ENCODE measurements at places on chromosomes 4 and X.

- DNase-seq: no peak
Measured at GRCh38 chrX:101999644-102000539, 68.1 kb upstream of the ZMAT1 start.

DNA sequence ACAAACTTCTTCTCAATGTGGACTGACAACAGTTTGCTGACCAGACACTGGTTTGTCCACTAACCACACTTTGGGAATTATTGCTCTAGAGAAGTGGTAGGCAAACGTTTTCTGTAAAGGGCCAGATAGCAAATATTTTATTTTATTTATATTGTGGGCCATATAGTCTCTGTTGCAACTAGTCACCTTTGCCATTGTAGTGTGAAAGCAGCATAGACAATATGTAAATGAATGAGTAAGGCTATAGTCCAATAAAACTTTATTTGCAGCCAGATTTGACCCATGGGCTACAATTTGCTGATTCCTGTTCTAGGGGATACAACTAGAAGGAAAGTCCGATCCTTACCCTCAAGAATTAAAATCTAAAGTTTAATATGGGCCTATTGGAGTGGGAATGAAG lies 14.5 kb downstream of the TSPAN7 start:
- DNase-seq: no peak

GRCh38 chr4:186829097-186829496 lies 105.4 kb upstream of the FAT1 start:
- no peak for DNase-seq

- DNase-seq: no peak
Measured at GRCh38 chr4:130468340-130468739, 1372.4 kb downstream of the C4orf33 start.

GRCh38 chrX:119760026-119760877 lies 1.9 kb downstream of the SOWAHD start:
- no peak for DNase-seq

- no peak for DNase-seq
Measured at GRCh38 chr4:107740381-107740780, 20.3 kb upstream of the PAPSS1 start.

DNA sequence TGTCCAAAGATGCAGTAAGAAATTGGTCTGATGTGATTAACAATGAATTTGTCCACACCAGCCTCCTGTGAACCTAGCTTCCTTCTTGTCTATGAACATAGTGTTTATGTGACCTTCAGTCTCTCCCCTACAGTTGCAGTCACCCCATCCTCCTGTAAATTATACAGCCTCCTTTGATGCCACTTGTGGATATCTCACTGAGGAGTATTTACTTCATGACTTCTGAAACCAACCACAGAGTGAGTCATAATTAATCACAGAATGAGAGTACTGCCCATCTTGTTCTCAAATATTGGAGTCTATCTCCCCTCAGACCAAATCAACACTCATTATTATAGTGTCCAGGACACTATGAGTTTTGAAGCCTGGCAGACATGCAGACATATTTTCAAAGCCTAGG lies 27.3 kb upstream of the XAGE2 start:
- no peak for DNase-seq

DNA sequence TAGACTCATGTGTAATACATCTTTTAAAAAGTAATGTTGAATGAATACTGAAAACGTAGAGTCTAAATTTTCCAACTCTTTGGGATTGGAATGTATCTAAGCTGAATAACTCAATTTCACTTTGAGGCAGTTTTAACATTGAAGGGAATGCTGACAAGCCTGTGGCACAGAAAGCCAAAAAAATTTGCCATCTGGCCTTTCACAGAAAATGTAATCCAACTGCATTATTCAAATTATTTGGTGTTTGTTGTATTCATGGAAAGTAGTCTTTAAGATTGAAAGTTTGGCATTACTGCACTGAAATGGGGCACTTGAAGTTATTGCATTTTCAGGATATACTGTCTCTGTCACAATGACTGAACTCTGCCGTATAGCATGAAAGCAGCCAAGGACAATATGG lies 186.9 kb downstream of the FRMPD4 start:
- no peak for DNase-seq

GRCh38 chr4:88788424-88788823 lies 90.8 kb upstream of the NAP1L5 start:
- no peak for DNase-seq

DNA sequence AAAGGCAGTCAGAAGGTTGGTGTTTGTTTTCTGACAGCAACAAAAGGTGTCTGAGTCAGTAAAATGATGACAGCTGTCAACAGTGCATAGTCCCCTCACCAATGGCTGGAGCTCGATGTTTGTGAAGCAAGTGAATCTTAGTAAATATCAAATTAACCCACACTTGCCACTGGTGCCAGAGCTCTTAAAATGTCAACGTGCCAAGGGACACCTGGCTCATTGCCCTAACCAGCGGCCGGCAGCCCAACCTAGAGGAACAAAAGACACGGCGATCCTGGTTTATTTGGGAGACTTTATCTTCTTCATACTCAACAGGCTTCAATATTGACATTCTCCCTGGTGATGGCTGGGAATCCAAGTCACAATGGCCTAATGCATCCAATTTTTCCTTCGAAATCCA lies 143.4 kb downstream of the CPEB2 start:
- DNase-seq: no peak

- no peak for DNase-seq
Measured at GRCh38 chr4:139553751-139554641, 2.0 kb downstream of the SETD7 start.

GRCh38 chr4:111873801-111874200 lies 271.5 kb upstream of the FAM241A start:
- no peak for DNase-seq

DNA sequence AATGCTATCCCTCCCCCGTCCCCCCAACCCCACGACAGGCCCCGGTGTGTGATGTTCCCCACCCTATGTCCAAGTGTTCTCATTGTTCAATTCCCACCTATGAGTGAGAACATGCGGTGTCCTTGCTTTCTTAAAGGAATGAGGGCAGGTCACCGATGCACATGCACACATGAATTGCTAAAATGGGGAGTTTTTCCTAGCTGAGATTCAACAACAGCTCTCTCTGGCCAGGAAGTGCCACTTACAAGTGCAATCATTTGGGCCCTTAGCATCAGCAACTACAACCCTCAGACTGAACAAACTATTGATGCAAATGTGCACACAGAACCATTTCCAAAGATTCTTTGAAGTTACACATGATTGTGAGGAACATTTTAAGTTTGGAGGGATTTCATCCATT lies 95.7 kb upstream of the IQCM start:
- no peak for DNase-seq

DNA sequence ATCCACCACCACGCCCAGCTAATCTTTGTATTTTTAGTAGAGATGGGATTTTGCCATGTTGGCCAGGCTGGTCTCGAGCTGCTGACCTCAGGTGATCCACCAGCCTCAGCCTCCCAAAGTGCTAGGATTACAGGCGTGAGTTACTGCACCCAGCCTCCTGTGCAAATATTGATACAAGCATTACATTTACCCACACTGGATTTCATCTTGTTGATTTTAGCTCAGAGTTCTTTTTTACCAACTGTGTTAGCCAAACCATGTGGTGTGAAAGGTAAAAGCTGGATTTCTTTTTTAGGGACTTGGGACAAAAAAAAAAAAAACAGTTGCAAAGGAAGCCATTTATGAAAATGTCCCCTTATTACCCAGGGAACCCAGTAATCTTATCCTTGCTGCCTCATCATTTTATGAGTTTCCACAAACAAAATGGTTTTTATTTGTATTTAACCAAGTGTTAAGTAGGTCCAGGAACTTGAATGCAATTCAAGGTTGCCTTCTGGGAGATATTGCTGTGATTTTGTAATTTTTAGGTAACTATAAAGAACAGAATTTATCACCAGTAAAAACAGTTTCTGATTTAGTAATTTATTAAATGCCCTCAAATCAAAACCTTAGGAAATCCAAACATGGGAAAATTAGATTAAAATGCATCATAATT lies 202.5 kb downstream of the PALLD start:
- DNase-seq: no peak

DNA sequence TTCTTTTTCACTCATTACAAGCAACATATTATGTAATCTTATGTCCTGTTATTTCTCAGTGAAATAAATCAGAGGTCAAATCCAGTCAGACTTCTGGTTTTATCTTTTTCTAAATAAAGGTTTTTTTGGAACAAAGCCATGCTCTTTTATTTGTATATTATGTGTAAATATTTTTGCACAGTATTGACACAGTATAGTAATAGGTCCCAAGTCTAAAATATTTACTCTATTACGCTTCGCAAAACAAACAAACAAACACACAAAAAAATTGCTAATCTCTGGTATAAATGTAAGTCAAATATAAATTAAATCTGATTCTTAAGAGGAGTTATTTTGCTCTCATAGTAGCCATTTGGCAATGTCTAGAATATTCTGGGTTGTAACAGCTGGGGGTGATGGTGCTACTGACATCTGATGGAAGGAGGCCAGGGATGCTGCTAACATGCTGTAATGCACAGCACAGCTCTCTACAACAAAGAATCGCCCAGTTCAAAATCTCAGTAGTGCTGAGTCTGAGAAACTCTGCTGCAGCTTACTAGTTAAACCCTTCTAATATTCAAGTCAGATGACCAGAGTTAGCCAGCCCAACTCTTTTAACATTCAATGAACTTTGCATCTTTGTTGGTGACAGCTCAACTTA lies 602.1 kb downstream of the RAB28 start:
- no peak for DNase-seq

GRCh38 chr4:24772061-24772705 lies 23.2 kb upstream of the SOD3 start:
- DNase-seq: no peak

- no peak for DNase-seq
Measured at GRCh38 chr4:127580300-127580699, 52.5 kb upstream of the INTU start.

DNA sequence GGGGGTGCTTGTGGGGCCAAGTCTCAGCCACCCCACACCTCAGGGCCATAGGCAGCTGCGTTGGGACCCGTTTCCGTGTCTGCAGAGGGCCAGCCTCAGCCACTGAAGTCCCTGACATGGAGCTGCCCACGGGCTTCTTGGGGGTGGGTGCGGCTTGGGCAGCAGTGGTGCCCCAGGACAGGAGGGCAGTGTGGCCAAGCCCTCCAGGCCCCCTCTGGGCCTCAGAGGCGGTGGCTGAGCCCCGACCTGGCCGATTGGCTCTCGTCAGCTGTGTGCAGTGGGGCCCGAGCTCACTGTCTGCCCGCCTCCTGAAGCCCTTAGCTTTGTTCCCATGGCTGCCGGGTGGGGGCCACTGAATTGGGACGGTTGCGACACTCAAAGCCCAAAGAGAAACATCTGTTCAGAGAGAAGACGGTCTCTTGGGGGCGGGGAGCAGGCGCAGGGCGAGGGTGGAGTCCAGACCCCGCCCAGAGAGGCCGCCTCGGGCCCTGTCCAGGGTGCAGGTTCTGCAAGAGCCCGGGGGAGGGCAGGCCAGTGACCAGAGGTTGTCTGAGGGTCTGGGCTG lies 9.1 kb downstream of the FGFR3 start:
- no peak for DNase-seq

DNA sequence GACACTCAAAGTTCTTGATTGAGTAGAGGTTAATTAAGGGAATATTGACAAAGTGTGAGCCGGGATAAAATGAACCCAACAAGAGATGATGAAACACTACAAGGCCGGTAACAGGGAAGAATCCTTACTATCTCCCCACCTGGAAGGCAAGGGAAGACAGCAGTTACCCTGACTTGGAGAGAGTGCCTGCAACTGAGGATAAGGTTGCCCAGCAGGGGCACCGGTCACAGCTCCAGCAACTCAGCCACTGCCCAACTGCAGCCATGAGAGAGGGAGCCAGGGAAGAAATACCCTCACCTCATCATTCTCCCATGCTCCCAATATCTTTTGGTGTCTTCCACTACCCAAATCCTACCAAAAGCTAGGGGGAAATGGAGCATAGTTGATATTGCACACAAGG lies 212.7 kb downstream of the KCTD8 start:
- no peak for DNase-seq

DNA sequence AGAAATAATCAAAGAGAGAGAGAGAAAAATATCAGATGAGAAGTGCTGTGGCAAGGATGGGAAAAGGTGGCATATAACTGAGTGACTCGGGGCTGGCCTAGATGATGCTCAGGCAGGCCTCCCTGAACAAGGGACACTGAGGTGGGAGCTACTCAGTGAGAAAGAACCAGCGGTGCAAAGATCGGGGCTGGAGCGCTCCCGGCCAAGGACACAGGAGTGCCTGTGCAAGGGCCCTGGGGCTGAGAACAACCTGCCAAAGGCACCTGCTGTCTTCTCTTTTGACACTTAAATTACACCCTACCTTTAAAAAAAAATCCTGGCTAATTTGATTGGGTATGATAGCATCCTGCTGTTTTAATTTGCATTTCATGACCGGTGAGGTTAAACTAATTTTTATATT lies 77.7 kb upstream of the C4orf50 start:
- DNase-seq: no peak

DNA sequence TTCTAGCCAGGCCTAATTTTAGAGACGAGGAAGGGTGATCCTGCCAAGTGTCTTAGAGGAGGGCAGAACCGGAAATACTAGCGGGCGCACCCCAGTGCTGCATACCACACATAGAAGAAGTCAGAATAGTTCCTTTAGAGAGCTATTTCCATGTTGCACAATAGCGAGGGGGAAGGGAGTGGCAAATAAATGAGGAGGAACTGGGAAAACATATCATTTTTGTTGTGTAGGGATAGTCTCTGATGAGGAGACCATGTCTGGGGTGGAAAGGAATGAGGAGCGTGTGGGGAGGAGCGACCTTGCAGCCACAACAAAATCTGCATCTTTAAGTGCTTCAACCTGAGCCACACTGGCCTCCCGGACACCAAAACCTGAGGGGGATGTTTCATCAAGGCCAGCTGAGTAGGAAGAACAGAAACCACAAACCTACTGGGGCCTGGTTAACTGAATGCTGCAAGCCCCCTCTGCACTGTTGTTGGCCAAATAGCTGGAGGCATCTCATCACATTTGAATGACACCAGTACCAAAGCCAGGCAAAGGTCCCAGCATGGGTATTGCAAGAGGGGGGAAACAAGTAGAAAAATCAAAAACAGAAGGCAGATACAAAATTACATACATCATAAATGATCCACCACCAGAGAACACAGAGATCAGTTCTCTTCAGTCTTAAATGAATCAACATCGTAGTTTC lies 26.7 kb upstream of the C1QTNF7 start:
- DNase-seq: no peak

GRCh38 chr4:113394730-113395530 lies 345.5 kb downstream of the ANK2 start:
- peak; percentile 60 for DNase-seq

DNA sequence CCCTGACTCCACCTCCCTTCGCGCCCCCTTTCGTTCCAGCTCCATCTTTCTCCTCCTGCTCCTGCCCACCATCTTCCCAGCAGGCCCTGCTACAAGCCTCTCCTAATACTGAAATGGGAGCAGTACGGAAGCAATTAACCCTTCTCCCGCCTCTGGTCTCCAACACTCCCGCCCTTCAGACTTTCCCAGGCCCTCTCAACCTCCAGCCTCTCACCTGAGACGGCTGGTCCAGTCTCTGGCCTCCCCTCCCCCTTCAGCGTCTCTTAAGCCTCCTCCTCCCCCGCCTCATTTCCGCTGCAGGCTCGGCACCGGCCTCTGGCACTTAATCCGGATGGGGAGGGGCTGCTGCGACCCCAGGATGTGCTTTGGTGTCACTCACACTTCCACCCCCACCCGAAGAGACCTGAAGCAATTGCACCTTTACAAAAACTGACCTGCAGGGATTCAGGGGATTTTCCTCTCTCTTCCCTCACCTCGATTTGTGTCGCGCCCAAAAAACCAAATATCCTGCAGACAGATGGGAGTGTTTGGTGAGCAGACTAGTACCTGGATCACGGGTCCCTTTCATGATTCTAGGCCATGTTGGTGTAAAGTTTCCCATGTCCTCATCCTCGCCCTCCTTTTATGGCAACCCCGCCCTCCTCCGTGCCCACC lies 657 bp downstream of the TCEAL8 start:
- DNase-seq: peak; percentile 13
